ENCODE measurements at places on chromosomes 3 and 15.
A peak's percentile ranks its signal among the peaks of the same experiment; 100 is the strongest.

DNA sequence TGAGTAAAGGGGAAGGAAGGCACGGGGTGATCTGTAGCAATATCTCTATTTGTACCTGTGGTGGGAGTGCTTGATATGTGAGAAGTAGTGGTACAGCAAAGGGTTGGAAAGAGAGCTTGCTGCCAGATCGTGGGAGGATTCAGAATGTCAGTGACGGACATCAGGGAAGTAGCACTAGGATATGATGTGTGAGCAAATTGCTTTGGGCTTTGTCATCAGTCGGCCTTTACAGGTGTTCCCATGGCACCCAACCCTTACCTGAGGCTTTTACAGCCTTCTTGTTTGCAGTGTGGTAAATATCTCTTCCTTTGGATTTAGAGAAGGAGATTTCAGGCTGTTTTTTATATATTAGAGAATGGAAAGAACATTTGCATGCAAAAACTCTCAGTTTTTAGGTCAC is 29.8 kb downstream of the IL1RAP start:
- no peak for DNase-seq

DNA sequence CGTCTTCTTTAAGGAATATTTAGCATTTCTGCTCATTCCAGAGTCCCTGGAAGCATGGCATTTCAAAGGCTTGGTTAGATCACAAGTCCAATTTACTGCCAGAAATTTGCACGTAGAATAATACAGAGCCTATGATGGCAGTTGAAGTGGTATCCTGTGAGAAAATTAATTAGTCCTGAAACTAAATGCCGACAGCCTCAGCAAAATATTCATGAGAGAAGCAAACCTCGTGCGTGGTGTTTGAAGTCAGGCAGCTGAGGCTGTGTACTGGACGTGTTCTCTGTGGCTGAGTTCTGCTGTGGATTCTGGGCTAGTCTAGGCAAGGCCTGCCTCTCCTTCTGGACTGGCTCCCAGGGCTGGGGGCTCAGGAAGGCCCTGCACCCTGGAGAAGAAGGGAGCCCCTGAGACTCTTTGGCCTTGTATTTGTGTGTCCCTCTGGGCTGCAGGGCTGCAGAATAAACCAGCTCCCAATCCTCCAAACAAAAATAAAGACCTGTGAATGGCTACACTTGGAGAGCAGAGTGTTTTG is 106.6 kb downstream of the APBA2 start:
- no peak for DNase-seq

DNA sequence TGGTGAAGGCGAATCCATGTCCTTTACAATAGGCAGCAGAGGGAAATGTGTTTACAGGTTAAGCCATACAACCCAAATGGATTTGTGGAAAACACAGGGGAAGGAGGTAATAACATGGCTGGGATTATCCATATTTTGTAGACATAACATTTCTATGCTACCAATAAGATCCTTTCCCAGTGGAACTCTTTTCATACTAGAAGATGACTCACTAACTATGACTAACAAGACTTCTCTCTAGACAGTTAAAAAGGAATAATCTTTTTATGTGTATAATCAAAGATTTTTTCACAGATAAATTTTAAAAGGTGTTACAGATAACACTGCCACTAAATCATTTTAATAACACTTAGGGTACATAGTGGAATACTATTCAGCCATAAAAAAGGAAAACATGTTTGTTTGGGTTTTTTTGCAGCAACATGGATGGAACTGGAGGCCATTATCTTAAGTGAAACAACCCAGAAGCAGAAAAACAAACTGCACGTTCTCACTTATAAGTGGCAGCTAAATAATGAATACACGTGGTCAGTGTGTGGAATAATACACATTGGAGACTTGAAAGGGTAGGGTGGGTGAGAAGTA is 39.6 kb downstream of the VPS13C start:
- no peak for DNase-seq

DNA sequence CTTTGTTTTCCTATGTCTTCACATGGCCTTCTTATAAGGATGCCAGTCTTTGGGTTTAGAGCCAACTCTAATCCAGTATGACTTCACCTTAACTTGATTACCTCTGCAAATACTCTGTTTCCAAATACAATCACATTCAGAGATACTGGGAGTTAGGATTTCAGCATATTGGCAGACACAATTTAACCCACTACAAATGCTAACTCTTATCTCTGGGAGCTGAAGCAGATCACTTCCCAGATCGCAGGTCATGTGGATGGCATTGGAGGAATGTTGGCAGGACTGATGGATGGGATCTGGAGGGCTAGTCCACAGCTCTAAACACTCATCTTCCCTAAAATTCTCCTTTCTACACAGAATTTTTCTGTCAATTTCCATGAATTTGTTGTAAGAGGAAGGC is 46.2 kb upstream of the ADGRG7 start:
- DNase-seq = no peak

GRCh38 chr15:98835876-98836275 is 171.7 kb downstream of the PGPEP1L start:
- no peak for DNase-seq

GRCh38 chr3:18100121-18100520 is 325.0 kb downstream of the SATB1 start:
- DNase-seq = no peak

DNA sequence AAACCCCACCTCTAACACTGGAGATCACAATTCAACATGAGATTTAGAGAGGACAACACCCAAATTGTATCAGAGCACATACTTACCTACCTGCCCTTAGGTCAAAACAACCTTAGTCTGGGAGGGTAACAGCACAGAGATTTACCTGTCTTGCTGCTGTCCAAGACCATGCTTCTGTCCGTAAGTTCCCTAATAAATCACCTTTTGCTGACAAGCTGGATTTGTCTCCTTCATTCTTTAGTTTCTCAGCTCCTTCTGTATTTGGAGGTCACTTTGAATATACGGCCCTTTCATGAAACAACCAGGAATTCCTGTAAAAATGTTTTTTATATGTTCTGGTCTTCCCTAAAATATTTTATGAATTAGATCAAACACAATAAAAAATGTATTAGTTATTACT is 1.6 kb upstream of the ABHD5 start:
- no peak for DNase-seq

DNA sequence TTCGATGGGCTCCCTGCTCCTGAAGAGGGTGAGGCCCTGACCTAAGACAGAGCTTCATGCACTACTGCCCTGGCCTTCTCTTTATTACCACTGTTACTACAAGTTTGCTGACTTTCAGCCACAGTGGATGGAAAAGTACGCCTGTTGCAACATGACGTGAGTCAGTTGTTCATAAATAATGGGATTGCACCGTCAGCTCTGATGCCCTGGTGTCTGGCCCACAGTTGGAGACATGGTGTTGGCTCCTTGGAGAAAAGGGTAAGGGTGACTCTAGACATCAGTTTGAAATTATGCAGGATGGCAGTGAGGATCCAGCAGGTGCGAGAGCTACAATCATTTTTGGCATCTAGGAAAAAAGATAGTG is 5.5 kb downstream of the PAQR5 start:
- DNase-seq = no peak

DNA sequence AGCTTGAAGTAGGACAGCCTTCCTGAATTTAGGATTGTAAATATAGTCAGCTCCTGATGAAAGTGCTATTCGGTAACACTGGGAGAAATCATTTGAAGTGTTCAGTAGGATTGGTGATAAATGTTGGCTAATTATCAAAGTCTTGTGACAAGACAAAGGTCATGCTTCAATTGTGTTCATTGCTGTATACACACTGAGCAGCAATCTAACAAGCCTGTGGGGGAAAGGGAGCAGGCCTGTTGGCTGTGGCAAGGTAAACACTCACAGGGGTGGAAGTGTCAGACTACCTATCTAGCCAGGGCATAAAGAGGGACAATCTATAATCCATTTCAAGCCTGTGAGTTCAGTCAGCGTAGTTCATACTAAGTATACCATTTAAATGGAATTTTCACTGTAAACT is 111.0 kb upstream of the MANF start:
- no peak for DNase-seq

- DNase-seq = no peak
Measured at GRCh38 chr3:67418426-67419217, 235.8 kb downstream of the SUCLG2 start.

DNA sequence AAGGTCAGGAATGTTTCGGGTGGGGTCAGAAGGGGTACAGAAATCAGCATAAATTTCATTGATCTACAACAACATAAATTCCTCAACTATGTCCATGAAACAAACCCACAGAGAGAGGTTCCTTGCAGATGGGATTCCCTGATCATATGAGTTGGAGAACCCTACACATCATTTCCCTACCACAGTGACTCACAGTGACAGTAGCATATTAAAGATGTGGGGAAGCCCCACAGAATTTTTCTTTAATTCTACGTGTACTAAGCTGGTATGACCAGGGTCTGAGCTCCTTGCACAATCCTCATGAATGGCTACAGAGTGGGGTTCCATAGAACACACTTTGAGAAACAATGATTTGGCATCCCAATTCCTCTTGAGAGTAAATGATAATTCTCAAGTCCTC is 116.9 kb upstream of the RAD18 start:
- no peak for DNase-seq

GRCh38 chr15:25862071-25862471 is 1.1 kb downstream of the ATP10A start:
- no peak for DNase-seq

GRCh38 chr3:119700920-119701734 is 1.7 kb upstream of the CFAP91 start:
- DNase-seq = no peak

- no peak for DNase-seq
Measured at GRCh38 chr15:59292442-59293151, 80.1 kb downstream of the MYO1E start.

DNA sequence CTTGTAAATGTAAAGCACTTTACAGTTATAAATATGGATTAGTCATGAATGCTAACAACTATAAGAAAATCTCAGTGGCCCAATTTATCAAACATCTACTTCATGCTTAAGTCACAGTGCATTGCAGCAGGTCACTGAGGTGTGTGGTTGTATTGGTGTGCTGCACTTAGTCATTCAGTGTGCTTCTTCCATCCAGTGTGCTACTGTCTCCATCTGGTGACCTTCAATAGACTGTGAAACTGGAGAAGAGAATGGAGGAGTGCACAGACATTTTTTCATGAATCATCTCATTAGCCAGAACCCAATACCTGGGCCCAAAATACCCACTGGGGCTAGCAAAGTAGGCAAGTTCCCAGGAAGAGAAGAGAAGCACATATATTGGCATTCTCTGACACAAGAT is 199.6 kb downstream of the SHOX2 start:
- DNase-seq = no peak

DNA sequence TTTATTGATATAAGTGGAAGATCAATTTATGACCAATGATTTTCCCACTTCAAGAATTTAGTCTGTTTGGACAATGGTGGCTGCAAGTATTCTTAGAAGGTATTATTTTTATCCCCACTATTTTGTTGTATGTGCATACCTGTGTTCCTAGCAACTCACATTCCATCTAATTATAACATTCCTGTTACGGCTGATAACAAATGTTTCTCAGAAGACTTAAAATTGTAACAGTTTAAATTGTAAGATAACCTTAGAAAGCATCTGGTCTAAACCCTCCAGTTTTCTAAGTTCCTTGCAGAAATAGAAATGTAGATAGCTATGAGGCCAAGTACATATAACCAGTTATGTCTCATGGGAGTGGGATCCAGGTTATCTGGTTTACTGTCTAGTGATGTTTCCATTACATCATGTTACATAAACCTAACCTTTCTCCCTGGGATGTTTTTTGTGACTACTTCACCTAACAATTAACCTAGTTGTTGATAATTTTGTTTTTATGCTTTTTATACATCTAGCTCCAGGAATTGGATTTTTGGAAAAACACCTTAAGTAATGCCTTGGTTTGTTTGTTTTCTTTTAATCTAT is 11.1 kb upstream of the MFN1 start:
- no peak for DNase-seq

DNA sequence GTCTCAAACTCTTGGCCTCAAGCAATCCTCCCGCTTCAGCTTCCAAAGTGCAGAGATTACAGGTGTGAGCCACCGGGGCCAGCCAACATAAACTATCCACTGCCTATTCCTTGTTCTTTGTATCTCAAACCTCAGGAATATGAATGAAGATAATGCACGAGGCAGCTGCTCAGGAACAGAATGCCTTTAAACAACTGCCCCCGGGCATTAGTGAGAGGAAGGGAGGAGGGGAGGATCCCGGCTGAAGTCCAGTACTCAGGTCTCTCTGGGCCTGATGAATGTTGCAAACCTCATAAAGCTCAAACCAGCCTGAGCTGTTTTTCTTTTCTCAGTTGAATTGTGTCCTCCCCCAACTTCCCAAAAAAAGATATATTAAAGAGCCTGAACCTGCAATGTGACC is 26.9 kb upstream of the MTMR14 start:
- no peak for DNase-seq

GRCh38 chr3:66405701-66406091 is 95.1 kb downstream of the LRIG1 start:
- DNase-seq = no peak

GRCh38 chr3:124660599-124660998 is 69.7 kb upstream of the UMPS start:
- DNase-seq = no peak

GRCh38 chr3:196431181-196432136 is 768 bp downstream of the UBXN7 start:
- DNase-seq = peak; percentile 42

- no peak for DNase-seq
Measured at GRCh38 chr3:99874237-99875002, 56.8 kb downstream of the CMSS1 start.

DNA sequence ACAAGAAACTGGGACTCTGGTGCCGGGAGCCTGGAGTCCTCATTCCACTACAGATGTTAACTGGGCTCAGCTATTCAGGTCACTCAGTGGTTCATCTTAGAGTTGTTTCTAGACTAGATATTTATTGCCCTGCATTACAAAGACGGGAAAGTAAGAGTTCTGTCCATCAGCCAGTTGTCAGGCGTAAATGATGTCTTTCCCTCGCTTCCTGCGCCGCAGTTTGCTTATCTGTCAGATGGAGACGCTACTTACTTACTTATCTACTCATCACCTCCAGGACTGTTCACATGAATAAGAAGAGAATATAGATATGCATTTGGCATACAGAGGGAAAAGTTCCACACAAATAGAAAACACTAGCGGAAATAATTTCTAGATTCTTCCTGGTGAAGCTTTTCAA is 47.8 kb upstream of the CGNL1 start:
- DNase-seq = no peak

GRCh38 chr3:13461169-13462124 is 18.7 kb upstream of the HDAC11 start:
- DNase-seq = peak; percentile 80

- DNase-seq = no peak
Measured at GRCh38 chr3:38834110-38834509, 18.1 kb upstream of the SCN10A start.

- DNase-seq = no peak
Measured at GRCh38 chr3:130537673-130538304, 20.8 kb downstream of the COL6A6 start.

GRCh38 chr3:136142592-136142991 is 53.5 kb downstream of the MSL2 start:
- no peak for DNase-seq

DNA sequence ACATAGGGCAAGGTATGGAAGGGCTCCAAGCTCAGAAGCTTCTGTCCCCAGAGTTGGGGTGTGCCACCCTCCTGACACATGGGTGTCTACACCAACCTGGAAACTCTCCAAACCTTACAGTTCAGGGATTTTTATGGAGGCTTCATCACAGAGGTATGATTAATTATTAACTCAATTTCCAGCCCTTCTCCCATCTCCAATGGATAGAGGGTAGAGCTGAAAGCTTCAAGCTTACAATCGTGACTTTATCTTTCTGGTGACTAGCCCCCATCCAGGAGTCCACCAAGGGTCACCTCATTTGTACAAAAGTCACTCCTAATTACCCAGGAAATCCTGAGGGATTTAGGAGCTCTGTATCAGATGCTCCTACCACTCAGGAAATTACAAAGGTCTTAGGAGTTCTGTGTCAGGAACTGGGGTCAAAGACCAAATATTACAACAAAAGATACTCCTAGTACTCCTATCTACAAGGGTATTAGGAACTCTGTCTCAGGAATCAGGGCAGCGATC is 62.7 kb downstream of the TFDP2 start:
- DNase-seq = no peak

Measured in hematopoietic multipotent progenitor cell treated with erythropoietin and hydrocortisone succinate and interleukin-3 and kit ligand, for 15 days (in vitro differentiated cells).